ENCODE measurements at places on chromosomes 12 and 14.

DNA sequence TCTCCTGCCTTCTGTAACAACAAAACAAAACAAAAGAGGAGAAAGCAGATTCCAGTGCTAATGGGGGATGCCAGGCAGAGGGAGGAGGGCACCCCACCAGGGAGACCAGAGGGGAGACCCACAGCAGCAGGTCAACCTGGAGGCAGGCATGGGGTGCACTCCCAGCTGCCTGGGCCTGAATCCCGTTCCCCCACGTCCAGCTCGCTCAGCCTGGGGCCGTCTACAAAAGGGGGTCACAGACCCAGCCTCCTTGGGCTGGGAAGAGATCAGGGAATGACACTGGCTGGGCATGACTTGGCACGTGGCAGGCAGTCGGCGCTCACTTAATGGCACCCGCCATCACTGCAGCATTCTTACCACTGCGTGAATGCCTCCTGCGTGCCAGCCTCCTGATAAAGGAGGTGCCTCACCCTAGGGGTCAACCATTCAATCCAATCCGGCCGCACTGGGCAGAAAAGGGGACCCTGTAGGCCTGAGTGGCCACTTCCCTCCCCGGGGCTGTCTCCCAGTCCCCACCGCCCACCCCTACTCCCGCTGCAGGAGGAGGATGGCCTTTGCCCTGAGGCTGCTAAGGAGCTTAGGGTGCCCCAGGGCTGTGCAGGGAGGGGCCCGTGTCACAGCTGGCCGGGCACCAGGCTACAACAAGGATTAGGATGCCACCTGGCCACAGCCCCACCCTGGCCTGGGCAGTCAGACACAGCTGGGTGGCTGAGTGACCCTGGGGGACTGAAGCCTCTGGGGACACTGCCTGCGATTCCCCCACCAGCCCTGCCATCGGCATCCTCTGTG lies 87.5 kb downstream of the NCOR2 start:
- no peak for DNase-seq

GRCh38 chr14:67031920-67032774 lies 157.1 kb upstream of the GARIN2 start:
- no peak for DNase-seq

DNA sequence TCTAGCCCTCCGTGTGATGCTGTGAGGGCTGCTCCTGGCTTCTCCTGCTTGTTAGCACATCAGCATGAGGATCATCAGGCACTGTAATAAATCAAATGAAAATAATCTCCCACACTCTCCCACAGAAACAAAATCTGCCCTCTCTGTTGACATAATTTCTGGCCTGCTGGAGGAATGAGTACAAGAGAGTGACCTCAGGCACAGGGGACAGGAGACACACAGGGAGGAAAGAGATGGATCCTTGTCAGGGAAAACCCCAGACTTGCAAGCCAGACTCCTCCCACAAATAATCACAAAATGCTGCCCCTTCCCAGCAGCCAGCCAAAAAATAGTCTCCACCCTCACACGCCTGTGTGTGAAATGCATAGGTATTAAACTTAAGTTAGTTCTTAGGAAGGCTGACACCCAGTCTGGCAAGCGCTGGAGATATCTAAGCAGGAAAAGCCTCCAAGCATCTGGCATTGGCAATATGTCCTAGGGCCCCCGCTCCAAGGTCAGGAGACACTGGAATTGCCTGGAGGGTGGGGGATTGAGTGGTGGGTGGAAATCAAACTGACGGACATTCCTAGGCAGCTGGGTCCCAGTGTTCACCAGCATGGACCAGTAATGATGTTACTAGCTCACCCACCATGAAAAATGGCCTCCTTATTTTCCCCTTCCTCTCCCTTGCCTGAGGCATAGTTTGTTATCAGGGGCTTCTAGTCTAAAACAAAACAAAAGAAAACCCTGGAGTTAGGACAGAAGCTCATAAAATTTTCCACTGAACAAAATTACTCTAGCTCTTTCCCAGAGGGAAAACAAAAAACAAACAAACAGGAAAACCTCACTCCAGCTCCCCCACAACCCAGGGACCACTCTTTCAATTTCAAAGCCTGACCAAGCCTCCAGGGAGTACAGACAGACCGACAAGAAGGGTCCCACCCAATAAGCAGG lies 22.0 kb downstream of the SMUG1 start:
- DNase-seq = no peak

GRCh38 chr12:92341065-92341668 lies 195.5 kb upstream of the BTG1 start:
- no peak for DNase-seq

DNA sequence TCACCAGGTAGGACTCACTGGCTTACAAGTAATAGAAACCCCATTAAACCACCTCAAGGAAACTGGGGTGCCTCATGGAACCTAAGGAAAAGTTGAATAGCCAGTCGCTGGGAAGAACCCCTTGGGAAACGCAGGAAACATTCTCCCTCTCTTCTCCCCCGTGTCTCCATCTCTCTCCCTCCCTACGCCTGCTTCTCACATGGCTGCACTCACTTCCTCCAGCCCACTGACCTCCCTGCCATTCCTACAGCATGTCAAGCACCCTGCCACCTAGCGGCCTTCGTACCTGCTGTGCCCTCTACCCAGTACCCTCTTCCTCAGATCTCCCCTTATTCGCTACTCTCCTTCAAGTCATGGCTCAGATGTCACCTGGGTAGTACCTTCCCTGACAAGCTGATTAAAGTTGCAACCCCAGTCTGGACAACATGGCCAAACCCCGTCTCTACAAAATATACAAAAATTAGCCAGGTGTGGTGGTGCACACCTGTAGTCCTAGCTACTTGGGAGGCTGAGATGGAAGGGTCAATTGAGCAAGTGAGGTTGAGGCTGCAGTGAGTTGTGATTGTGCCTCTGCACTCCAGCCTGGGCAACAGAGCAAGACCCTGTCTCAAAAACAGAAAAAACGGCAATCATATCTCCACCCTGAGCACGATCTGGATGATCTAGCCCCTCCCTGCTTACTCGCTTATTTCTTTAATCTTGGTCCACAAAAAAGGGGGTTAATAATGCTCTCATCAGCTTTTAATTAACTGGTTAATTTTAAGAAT lies 6.4 kb upstream of the DTX1 start:
- DNase-seq = no peak

- no peak for DNase-seq
Measured at GRCh38 chr12:9668161-9669018, 1.1 kb upstream of the CLEC2D start.

- DNase-seq = no peak
Measured at GRCh38 chr14:32332415-32333316, 3.6 kb downstream of the AKAP6 start.

GRCh38 chr12:120479458-120479857 lies 9.9 kb upstream of the SRSF9 start:
- no peak for DNase-seq

DNA sequence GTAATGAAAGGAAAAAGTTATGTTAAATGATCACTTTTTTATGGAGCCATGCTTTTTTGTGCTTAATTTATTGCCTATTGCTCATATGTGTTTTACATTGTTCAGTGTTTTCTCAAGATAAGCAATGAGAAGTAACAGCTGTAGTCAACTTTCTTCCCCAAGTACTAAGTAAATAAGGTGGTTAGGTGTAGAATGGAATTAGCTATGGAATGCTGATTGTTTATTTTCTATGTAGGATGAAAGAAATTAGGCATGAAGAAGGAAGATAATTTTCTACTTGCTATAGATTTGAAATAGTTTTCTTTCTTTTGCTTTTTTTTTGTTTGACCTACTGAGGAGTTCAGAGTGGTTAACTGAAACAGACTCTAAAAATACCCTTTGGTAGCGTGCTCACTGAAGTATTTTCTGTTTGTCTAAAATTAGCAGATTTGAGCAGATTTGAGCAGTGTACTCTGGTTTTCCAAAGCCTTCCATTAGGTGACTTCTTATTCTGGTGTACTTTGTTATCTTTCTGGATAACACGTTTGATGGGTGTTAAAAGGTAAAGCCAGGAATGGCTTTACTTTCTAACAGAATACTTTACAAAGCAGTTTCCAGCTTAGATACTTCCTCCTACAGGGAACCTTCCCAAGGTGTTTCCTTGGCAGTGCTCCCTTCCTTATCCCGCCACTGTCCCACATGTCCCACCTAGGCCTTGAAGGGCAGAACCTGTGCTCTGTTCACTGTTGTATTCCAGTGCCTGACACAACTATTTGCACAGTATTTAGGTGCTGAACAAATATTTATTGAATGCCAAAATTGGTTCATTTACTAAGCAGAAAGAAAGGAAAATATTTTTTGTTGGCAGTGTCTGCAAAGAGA lies 56.0 kb downstream of the RASSF3 start:
- no peak for DNase-seq

DNA sequence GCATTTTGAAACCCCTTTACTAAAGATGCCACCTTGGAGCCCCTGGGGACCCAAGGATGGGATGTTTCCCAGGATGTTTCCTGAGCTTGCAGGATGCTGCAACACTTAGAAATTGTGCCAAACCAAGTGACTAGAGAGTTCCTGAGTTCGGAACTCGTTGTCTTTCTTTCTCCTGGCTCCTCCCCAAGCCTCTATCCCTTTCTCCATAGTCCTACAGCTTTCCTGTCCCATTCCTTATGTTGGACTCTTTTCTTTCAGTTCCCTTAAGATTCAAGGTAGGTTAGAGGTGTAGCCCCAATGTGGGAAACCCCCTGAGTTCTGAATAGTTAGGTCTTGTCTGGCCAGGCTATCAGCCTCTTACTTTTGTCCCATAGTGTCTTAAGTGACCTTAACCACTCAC lies 1.4 kb upstream of the KIF5A start:
- DNase-seq = no peak

DNA sequence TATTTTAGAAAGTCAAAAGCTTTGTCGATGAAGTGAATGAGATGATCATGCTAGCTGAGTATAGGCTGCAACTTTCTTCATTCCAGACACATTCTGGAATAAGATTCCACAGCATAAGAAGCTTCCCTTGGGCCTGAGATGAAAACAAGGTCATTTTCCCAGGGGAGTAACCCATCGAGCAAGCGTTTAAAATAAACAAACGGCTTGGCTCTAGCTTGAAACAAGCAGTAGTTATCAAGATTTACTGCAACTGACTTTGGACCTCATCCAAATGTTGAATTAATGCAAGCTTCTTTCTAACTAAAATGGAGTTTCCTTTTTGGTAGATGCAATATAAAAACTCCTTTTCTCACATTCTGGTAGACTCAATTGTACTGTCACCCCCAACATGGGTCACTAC lies 23.0 kb downstream of the KCNJ8 start:
- no peak for DNase-seq

- DNase-seq = no peak
Measured at GRCh38 chr12:98733667-98734350, 88.7 kb downstream of the APAF1 start.

GRCh38 chr14:60315196-60315990 lies 66.4 kb downstream of the PPM1A start:
- no peak for DNase-seq

DNA sequence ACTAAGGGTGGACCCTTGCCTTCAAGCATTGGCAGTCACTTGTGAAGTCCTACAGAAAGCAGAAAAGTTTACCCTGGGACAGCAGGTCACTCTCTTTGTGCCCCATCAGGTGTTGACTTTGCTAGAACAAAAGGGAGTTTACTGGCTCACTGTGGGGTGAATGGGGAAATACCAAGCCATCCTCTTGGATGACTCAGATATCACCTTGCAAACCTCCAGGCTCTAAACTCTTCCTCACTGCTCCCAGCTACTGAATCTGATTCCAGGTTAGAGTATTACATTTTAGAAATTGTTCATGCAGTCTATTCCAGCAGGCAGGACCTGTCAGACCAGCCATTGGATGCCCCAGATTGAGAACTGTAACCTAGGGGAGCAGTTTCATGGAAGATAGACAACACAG lies 7.3 kb upstream of the EDDM3B start:
- DNase-seq = no peak

DNA sequence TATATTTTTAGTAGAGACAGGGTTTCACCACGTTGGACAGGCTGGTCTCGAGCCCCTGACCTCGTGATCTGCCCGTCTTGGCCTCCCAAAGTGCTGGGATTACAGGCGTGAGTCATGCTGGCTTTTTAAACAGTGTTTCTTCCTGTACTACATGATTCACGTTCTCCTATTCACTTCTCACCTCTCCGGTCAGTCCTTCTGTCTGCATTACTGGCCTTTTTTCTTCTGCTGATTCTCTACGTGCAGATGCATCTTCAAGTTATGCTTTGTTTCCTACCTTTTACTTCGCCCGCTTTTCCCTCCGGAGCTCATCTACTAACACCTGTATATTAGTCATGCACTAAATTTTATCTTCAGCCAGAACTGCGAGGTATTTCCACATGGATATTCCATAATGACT lies 296.2 kb upstream of the FLRT2 start:
- no peak for DNase-seq

GRCh38 chr12:93078577-93078976 lies 149.5 kb upstream of the EEA1 start:
- DNase-seq = no peak

- DNase-seq = no peak
Measured at GRCh38 chr12:130440411-130441080, 102.9 kb downstream of the PIWIL1 start.

DNA sequence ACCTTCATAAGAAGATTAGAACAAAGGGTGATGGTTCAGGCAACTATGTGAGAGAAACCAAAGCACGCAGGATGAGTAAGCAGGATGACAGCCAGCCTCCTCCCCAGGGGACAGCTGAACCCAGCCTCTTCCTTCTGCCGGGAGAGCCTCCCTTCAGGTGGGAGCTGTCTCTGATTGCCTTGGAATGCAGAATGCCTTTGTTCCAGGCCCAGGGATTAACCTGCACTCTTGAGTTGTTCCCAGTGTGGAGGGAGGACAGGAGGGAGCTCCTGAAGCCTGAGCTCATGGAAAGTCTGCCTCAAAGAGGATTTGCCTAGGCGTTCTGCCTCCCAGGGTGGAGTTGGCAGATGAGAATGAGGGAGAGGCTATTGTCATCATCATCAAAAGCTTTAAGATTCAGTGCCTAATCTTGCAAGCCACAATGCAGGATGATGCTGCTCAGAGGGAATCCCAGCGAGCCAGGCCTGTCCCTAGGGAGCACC lies 3.6 kb upstream of the KRT6A start:
- no peak for DNase-seq

GRCh38 chr12:80490329-80490728 lies 46.3 kb downstream of the PTPRQ start:
- no peak for DNase-seq

GRCh38 chr12:68565391-68565903 lies 45.3 kb upstream of the RAP1B start:
- no peak for DNase-seq

GRCh38 chr12:13374793-13375192 lies 178.3 kb downstream of the EMP1 start:
- no peak for DNase-seq

GRCh38 chr12:462936-463705 lies 3.4 kb downstream of the B4GALNT3 start:
- no peak for DNase-seq

- no peak for DNase-seq
Measured at GRCh38 chr14:89603938-89604480, 187.0 kb upstream of the FOXN3 start.

DNA sequence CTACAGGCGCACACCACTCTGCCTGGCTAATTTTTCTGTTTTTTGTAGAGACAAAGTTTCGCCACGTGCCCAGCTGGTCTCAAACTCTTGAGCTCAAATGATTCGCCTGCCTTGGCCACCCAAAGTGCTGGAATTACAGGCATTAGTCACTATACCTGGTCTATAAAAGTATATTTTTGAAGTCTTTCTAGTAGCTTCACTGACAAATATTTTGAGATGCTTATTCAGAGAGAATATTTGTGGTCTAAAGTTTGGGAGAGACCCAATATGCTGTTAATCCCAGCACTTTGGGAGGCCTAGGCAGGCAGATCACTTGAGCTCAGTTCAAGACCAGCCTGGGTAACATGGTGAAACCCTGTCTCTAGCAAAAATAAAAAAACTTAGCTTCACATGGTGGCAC lies 22.0 kb upstream of the PPP1R12A start:
- DNase-seq = no peak
